Inflammatory macrophage treated with lipopolysaccharide for 1 hour (primary cell): ENCODE measurements at places on chromosomes 5 and 9.

- no peak for DNase-seq
Measured at GRCh38 chr5:6818594-6819511, 105.6 kb downstream of the TENT4A start.

DNA sequence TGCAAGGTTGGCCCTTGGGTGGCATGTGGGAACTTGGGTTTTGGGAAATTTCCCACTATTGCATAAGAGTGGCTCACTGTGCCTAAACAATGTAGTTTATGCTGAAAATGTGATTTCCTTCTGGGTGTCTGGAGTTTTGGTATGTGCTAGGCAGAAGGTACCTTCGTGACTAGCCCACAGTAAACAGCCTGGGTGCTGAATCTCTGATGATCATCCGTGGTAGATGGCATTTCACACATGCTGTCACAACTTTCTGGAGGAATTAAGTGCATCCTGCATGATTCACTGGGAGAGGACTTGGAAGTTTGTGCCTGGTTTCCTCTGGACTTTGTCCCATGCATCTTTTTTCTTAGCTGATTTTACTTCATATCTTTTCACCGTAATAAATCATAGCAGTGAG, 64.5 kb downstream of the LNPEP start:
- DNase-seq: peak; percentile 14

DNA sequence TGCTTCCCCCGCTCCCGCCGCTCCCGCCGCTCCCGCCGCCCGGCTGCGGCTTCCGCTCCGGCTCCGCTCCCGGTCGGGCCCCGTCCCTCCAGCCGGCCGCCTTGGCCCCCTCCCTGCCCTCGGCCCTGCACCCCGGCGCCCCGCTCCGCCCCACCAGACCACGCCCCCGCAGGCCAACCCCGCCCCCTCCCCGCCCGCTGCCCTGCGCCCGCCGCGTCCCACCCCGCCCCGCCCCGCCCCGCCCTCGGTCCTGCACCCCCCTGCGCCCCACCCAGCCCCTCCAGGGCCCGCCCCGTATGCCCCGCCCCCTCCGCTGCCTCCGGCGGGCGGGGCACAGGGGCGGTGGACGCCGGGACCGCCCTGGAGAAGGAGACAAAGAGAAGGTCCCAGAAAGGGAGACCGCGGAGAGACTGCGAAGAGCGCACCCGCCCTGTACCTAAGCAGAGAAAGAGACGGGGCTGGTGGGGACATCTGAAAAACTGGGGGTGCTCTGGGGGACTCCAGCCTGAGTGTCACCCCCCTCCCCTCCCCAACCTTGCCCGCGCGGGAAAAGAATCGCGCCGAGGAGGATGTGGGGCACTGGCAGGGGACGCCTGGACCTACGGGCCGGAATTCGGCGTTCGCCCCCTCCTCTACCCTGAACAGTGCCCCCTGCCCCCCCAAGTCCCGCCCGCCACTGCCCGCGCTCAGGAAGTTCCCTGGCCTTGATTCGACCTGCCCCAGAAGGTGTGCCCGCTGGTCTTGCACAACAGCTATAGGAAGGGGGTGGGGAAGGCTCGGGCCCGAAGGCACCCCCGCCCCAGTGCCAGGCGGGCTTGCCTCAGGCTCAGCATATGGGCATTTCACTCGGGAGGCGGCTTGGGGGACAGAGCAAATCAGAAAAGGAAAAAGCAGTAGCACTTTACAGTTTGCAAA, 42.8 kb upstream of the STXBP1 start:
- peak; percentile 78 for DNase-seq

DNA sequence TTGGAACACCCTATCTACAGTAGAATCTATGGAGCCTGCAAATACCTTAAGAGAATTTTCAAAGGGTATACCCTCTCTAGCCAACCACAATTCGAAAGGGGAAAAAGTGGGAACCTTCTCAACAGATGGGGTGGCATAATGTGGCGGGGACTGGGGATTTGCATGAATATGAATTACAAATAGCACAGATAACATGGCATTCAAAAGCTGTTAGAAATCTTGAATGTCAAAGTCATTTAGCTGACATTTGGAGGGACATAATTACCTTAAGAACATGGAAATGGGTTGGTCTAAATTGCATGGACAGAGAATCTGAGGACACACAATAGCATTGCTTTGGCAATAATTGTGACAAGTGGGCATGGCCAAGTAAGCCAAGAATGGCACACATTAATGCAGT, 23.2 kb upstream of the TYRP1 start:
- no peak for DNase-seq

DNA sequence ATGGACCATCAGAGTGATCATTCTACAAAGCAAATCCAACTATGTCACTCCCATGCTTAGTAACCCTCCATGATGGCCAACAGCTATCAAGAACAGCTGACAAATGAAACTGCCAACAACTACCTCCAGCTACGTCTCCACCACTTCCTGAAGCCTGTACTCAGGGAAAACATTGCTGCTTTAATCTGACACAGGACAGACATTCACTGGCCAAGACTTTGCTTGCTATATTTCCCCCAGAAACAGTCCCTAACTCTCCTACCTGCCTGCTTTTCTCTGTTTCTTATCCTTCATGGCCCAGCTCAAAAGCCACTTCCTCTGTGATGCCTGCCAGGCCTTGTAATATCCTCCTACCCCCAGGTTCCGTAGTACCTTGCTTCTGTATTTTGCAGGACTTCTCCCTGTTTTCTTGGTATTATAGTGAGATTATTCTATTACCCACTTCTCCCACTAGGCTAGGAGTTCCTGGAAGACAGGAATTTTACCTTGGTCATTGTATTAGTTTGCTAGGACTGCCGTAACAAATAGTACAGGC, 14.7 kb upstream of the RAB14 start:
- DNase-seq: no peak

DNA sequence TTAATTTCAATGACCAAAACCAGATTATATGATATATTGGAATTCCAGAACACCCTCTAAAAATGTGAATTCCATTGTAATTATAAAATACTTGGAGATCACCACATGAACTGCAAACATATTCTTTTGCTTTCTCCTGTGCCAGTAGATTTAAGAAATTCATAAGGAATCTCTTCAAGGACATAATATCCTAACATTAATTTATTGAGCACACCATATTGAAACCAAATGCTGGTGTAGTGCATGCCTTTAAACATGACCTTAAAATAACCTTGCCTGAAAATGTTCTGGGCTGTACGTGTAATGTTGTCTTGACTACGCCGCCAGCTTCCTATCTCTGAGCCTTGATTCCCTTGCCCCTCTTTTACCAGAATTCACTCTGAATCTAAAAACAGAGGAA, 205.0 kb upstream of the ACTBL2 start:
- DNase-seq: no peak

GRCh38 chr5:106854922-106855321, 815.8 kb downstream of the EFNA5 start:
- DNase-seq: no peak

- no peak for DNase-seq
Measured at GRCh38 chr9:121855476-121855875, 204.0 kb downstream of the DAB2IP start.

GRCh38 chr9:127942216-127943010, 4.8 kb upstream of the DPM2 start:
- DNase-seq: no peak

DNA sequence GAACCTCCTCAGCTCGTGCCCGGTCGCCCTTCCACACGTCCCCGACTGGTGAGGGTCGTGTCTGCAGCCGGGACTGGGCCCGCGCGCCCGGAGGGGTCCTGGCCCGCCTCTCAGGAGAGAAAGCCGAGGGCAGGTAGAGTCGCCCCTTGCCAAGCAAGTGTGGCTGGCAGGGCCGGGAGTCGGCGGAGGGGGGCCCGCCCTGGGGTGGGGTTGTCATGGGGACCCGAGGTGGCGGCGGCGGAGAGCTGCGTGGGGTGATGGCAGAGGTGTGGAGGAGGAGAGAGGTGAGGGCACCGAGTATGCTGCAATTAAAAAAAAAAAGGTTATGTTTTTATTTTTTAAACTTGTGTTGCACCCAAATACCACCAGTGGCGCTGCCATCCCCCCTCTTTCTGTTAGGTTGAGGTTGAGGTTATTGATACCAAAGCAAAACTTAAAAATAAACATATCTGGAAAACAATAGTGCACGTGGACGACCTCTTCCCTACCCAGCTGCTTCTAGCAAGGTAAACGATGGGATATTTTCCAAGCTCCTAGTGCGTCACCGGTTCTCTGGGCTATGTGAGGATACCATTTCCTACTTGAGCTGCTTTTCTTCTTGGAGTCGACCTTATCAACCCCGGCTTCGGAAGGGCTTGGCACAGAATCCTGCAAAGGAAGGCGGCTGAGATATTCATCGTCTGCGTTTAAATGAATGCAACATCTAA, 660 bp downstream of the SCAMP1 start:
- peak; percentile 9 for DNase-seq

GRCh38 chr5:153489611-153490010, 859 bp upstream of the GRIA1 start:
- DNase-seq: no peak

DNA sequence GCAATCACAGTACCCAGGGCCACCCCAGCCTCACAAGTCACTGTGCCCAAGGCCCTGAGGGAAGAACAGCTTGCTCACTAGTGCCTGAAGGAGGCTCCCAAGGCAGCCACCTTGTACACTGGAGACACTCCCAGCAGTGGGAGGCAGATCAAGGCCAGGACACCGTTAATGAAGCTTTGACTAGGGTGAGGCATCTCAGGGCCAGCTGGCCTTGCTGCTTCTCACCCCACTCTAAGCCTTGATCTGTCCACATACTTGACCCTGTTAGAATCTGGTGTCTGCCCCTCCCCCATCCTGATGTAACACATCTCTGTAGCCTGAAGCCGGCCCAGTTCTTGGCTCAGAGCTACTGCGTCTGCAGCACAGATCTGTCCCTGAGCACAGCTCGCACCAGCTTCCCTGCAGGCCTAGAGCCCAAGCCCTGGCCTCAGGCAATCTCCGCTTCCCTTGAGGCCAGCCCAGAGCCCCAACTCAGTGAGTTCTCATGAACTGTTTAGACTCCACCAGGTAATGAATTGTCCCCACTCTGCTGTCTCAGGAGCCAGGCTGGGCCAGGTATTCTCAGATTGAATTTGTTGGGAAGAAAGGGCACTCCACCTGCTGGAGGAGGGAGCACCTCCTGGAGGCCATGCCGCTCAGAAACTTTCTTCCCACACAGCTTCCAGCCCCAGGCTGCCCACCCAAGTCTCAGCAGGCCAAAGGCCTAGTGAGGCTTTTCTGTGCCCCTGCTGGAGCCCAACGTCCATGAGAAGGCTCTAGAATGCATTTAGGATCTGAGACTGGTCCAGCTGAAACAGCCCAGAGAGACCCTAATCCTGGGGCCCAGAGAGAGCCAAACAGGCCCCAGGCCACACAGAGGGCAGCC, 13.4 kb upstream of the JADE2 start:
- no peak for DNase-seq

DNA sequence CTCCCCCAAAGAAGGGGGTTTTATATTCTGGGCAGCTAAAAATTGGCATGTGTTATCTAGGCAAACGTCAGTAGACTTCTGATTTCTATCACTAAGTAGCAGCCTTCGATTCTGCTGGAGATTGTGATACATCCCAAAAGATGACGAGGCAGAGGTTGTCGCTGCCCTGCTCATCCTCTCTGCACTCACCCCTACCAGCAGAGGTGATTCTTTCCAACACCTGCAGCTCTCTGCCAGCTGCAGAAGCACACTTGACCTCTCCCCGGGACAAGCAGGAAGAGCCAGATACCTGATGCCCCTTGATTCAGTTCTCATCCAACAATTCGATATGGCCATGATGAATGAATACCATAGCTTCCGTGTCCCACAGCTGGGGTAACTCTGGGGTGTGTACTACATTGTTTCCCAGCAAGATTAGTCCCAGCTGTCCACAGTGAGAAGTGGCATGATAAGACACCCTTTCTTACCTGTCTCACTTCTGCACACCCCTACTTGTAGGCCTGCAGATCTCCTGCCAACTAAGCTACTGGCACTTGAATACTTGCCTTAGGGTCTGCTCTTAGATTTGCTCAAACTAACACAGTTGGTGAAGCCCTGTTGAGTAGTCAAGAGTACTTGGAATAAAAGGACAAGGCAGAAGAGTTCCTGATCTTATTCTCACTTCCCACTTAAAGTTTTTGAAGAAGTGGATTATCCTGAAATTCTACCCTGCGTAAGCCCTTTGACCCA, 37.6 kb upstream of the SMAD5 start:
- DNase-seq: no peak

DNA sequence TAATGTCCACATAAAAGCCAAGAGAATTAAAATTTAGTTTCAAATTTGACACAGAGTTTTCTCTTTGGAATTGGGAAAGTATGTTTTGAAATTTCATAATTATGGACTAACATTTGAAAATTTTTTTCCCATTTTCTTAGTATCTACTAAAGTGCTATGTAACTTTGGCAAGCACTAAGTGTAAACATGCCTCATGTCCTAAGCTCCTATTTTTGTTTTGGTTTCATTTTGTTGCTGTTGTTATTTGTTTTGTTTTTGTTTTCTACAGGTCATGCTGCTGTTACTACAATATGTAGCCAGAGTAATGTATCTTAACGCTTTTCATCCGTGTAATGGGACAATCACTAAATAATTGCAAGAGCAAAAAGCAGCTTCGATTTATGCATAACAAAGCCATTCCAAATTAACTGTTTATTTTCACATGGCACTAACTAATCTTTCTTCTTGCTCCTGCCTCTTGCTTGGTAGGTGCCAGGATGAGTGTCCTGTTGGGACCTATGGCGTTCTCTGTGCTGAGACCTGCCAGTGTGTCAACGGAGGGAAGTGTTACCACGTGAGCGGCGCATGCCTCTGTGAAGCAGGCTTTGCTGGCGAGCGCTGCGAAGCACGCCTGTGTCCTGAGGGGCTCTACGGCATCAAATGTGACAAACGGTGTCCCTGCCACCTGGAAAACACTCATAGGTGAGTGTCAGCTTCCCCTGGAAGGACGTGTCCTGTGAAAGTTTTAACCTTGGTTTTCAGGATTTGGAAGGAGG, 107.3 kb upstream of the PRRC1 start:
- DNase-seq: no peak

GRCh38 chr9:119078015-119078414, 291.2 kb downstream of the BRINP1 start:
- DNase-seq: no peak

DNA sequence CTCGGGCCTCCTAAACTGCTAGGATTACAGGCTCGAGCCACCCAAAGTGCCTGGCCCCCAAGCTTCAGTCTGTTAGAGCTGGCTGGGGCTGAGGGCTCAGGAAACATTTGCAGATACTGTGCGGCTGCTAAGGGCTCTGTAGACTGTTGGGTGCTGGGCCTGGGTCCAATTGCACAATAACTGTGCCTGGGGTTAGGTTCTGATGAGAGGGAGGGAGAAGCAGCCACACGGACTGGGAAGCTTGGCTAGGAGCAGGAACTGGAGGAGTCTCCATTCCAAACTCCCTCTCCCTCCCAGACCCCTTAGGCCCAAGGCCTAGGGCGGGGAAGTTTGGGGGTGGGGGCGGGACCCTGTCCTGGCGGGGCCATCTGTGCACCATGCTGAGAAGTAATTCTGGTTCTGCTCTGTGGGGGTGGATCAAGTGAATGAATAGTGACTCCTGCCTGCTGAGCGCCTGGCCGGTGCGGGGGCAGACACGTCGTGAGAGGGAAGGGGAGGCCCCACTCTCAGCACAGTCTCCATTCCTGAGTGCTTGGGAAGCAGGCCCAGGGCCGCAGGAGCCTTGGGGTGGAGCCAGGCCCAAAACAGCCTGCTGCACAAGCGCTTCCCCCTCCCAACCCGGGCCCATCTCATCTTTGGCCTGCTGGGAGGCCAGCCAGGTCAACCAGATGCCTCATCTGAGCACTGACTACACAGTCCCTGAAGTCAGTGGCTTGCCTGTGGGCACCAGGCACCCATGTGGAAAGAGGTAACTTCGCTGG, 1.5 kb downstream of the ASS1 start:
- no peak for DNase-seq

GRCh38 chr5:29654954-29655353, 1538.5 kb upstream of the CDH6 start:
- no peak for DNase-seq
